ENCODE measurements at places on chromosomes 11 and 22.

DNA sequence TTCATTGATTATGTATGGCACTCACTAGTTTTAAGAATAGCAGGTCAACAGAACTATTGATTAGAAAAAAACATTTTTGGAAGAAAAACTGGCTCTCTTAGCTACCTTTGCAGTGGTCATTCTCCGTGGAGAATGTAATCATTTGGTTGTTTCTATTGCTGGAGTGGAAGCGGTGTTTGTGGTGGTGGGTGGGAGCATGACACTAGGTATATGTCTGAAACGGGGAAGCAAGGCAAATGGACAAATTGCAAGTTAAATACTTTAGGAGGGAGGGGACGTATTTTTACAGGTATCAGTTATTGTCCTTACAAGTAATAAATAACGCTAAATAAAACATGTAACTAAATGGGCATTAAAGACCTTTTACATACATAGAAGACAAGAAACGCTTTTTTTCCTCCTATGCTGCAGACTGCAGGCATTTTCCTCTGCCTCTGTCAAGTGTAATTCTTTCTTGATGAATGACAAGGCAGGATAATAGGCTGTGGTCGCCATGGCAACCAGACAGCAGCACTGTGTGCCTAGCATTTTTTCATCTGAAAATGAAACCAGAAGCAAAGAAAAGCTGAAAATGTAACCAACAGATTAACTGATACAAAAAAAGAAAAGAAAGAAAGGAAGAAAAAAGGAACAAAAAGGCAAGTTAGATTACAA is 46.2 kb downstream of the BLID start:
- DNase-seq, result no peak

- no peak for DNase-seq
Observed at GRCh38 chr22:30250661-30251267, 4.2 kb upstream of the LIF start.

DNA sequence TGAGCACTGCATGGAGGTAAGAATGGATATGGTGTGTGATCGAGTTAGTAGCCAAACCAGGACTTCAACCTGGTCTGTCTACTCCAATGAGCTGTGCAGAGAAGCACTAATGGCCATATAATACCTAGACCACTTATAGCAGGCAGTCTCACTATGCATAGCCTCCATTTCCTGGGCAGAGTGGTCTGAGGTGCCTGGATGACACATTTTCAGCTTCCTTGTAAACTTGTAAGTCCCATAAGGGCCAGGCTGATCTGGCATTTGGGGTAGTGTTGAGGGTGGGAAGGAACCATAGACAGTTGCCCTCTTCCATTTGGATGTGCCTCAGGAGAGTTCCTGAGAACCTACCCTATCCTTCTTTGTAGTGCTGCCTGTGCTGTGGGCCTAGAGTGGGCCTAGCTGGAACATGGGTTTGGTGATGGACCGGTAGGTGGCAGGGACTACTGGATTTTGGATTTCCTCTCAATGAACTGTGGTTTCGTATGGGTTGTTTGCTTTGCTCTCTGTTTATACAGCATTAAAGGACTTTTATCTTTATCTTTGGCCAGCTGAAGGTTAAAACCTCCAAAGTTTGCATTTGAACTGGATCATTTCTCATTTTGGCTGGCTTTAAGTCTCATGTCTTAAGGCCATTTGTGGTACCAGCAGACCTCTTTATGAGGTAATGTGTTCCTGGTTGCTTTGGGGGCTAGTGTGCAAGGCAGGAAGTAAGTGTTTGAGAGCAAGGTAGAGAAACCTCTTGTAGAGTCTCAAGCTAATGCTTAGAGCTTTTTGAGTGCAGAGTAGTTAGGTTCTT is 86.9 kb downstream of the STIM1 start:
- no peak for DNase-seq

GRCh38 chr11:9741260-9741659 is 77.4 kb downstream of the SWAP70 start:
- DNase-seq, result no peak

DNA sequence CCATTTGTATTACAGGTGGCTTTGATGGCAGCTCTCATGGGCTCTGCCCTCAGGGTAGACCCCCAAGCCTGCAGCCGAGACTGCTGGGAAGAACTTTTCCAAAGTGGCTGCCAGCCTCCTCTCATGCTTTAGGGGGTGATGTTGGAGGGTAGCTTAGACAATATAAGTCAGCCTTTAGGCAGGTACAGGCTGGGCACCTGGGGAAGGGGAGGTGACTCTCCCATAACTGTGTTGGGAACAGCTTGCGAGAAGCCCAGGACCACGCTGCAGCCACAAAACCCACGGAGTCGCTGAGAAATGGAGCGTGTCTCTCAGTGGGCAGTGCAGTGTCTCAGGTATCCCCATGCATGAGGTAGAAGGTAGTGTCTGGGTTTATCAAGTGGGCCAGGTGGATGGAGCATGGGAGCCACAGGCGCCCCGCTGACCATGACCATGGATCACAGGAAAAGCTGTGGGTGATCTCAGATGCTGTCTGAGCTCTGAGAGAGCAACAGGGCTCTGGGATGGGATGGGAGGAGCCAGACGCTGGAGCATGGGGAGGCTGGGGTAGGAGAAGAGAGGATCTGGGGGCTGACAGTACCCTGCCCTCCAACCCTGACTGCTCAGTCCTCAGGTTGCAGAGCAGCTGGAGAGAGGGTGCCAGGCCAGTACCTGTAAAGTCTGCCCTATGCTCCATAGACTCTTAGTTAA is 115.2 kb downstream of the FEZ1 start:
- DNase-seq, result no peak

- no peak for DNase-seq
Observed at GRCh38 chr11:44592125-44592940, 26.9 kb downstream of the CD82 start.

DNA sequence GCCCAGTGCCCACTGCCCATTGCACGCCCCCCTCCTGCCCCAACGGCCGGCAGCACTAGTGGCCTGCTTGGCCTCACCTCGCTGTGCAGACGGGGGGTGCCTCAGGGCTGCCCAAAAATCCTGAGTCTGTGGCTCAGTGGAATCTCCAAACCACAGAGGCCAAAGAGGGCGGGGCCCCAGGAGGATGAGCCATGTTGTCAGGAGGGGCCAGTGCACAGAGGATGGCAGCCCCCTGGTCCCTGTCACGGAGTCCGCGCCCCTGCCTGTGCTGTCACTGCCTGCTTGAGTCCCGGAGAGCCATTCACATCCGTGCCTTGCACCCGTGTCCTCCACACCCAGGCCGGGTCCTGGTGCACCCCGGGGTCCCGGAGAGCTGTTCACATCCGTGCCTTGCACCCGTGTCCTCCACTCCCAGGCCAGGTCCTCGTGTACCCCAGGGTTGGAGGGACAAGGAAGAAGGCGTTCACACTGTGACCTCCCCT is 36.4 kb upstream of the MUC5AC start:
- DNase-seq, result no peak

DNA sequence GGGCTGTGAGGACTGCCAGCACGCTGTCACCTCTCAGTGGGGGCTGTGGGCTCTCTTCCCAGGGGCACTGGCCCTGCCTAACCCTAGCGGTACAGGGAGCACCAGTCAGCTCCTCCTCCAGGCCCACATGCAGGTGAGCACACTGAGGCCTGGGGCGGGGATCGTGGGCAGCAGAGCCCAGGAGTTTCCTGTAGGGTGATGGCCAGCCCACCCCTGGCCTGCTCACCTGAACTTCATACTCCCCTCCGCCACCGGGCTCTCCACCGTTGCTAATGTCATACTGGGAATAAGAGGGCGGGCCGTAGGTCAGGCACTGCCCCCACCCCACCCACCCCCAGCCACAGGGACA is 10.0 kb upstream of the TREH start:
- DNase-seq, result no peak

DNA sequence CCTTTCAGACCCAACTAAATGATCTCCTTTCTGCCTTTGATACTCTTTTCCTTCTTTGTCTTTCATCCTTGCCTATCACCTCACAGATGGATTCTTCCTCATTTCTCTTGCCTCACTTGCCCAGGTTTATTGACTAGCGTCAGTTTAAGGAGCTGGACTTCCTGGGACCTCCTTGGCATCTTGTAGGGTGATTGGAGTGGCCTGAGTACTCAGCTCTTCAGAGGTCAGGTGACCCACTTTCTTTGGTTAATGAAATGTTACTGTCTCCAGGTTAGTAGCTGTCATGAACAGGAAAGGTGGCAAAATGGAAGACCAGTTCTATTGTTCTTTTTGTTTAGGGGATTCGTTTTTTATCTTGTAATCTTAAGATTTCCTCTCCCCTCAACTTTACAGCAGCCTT is 4.6 kb upstream of the BACE1-AS start:
- DNase-seq, result no peak

- no peak for DNase-seq
Observed at GRCh38 chr22:41555325-41555982, 5.4 kb upstream of the CSDC2 start.

DNA sequence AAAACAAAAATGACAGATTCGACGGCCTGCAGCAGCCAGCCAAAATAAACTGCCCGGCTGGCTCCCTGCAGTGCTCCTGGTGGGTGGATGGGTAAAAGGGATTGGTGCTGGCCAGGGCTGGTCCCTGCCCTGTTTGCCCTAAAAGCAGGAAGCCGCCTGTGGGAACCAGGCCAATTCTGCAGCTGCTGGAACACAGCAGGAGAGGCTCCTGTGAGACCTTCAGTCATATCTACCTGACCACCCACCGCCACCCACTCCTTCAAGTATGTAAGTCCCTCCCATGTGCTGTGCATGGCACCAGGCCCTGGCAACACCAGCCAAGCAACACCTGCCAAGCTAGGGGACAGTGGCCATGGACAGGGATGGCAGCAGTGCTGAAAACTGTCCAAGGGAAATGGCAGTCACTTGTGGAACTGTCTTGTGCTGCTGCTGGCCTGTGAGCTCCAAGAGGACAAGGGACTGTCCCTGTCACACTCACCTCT is 48.7 kb upstream of the ARFGAP3 start:
- DNase-seq, result no peak

DNA sequence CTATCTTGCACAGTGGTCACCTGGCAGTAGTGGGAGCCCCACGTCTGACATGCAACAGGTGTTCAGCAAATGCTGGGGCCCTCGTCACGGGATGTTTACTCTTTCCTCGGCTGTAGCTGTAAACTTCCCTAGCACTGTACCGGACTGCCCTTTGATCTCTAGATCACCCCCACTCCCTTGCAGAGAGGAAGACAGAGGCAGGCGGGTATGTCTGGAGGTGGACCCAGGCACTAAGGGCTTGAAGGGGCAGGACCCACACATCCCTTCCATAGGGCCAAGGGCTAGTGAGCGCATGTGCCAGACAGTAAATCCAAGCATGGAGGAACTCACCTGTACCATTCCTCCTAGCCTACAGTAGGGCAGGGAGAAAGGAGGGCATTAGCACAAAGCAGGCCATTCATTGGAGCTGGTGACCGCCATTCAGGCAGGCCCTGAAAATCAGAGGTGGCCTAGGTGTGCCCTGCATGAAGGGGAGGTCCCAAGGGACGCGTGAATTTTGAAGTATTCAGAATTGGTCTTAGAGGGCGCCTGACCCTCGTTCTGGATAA is 1.9 kb upstream of the SMTN start:
- no peak for DNase-seq

DNA sequence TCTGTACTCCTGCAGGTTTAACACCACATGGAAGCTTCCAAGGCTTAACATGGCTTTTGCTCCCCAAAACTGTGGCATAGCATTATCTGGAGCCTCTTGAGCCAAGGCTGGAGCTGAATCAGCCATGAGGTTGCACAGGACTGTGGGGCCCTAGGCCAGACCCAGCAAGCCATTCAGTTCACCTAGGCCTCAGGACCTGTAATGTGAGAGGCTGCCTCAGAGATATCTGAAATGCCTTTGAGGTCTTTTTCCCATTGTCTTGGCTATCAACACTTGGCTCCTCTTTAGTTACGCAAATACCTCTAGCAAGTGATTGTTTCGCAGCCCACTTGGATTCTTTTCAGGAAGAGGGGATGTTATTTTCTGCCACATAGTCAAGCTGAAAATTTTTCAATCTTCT is 72.0 kb downstream of the VPREB1 start:
- no peak for DNase-seq

GRCh38 chr11:67452141-67452952 is at the start of gene GPR152:
Gene GPR152 (minus strand): TSS chr11:67452729. CDS start chr11:67452724, 5 bp downstream.
- DNase-seq, result no peak

- DNase-seq, result no peak
Observed at GRCh38 chr11:76738618-76739240, 44.4 kb upstream of the TSKU start.

DNA sequence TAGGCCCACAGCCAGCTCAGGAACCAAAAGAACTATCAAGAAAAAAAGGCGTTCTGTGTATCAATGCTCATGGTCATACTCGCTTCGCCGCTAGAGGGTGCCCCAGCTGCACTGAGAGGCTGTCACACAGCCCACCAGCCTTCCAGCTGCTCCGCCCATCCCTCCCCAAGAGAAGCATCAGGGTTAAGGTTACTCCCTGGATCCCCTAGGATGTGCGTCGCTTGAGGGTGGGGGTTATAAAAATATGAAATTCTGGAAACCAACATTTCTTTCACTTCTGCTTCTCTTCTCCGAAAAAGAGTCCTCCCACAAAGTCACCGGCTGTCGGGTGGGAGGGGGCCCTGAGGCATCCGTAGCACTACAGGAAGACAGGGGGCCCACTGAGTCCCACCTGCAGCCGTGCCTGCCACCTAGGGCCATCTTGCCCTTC is 1.7 kb downstream of the CBX6 start:
- DNase-seq, result peak; percentile 76

DNA sequence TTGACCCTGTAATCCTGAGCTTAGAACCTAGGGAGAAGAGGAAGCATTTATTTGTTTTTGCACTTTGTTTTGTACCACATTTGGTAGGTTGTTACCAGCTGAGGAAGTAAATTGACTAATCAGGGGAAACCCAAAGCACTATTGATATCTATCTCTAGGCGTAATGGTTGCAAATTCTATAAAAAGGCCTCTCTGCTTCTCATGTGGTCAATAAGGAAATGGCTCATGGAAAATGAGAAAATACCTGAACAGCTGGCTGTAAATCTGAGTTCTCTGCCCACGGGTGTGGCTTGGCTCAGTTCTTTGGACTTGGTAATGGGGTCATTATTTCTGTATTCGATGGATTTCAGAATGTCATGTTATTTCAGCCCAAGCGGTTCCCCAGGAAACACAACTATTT is 42.4 kb downstream of the BARX2 start:
- DNase-seq, result no peak

GRCh38 chr11:29333993-29334775 is 682.6 kb downstream of the KCNA4 start:
- no peak for DNase-seq

GRCh38 chr11:114057147-114057546 is 2.4 kb upstream of the ZBTB16 start:
- DNase-seq, result no peak

DNA sequence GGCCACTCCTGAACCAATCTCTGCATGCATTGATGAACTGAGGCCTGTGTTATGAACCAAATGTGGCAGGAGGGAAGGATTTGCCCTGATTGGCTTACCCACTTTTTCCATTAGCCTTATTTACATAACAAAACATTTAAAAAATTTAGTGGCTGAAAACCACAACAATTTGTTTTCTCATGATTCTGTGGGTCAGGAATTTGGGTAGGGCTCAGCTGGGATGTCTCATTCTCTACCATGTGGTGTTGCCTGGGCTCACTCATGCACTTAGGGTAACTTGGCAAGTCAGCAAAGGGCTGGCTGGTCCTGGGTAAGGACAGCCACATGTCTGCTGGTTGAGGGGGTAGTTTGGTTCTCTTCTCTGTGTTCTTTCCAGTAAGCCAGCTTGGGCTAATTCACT is 35.1 kb upstream of the CYP2R1 start:
- DNase-seq, result no peak

All from activated T-helper 1 cell treated with anti-CD3 and anti-CD28 coated beads, Interleukin-2, amount 50 U/mL, for 16 hours (primary cell).